CD4-positive, alpha-beta T cell (primary cell): ENCODE measurements at places on chromosomes 2 and 18.

DNA sequence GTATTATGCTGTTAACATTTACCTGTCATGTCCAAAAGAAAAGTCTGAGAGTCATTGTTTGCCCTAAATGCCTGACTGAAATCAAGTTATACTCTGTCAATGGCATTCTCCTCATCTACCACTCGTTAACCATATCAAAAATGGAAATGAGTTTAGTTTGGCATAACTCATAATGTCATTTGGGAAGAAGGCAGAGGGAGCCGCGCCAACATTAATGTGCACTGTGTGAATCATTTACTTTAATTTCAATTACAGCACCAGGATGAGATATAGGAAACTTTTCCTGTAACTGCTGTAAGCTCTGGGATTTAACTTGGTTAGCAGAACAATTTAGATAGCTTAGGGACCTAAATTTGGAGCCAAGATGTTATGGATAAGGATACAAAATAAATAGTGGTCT is 871.2 kb upstream of the POU3F3 start:
- no peak for DNase-seq

DNA sequence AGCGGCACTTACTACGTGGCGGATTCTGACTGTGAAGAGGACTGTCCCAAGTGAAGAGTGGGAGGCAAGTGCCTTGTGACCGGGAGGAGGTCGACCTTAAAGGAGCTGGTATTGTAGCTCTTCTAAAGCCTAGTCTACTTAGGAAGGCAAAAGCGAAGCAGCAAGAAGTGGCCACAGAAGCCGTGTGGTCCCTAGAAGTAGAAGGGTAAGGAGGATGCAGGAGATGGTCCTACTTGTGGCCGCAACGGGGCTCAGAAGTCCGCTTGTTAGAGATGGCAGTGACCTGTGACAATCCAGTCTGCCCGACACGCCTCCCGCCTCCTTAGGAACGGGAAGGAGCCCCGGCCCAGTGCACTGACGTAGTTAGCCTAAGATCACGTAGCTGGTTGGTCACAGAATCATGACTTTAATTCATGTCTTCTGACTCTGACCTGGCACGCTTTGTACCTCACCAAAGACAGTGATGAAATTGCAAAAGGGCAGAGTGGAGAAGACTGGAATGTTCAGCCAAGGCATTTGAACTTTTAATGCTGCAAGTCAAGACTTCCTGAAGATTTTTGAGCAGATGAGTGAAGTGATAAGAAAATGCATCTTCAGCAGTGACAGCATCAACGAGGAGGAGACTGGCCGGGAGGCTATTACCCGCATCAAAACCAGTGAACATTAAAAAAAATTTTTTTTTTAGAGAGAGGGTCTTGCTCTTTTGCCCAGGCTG is 749 bp upstream of the EIF2AK3 start:
- DNase-seq, result peak; percentile 53

- no peak for DNase-seq
These were observed 34.3 kb upstream of the GPD2 start for GRCh38 chr2:156401861-156402260.

DNA sequence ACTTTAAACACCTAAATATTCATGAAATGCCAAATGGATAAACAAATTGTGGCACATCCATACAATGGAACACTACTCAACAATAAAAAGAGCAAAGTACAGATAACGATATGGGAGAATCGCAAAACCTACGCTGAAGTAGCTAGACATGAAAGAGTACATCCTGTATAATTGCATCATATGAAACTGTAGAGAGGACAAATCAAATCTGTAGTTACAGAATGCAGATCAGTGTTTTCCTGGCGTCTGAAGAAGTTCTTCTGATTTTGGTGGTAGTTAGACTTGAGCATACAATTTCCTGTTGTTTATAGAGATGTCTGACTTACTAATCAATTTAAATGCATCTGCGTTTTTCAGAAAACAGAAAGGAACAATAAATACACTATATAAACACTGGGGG is 394.4 kb downstream of the SOCS6 start:
- DNase-seq, result no peak
